A549 treated with dexamethasone at 1 μM for 4 hours (cell line): ENCODE measurements at places on chromosomes 6 and 20. TPM values are rescaled to one million over a fixed set of nuclear protein-coding genes. Genes with fewer than 3 reads are reported as not detected.

Gene GRM4
- total RNA-seq: 0.08 to 0.16 TPM (median 0.11 TPM) in 5 replicates

Gene LIN28B
- total RNA-seq: 1.2 to 1.7 TPM (median 1.4 TPM) in 5 replicates

Gene ID4
- total RNA-seq: 0.61 to 1.0 TPM (median 0.80 TPM) in 5 replicates

Gene ANGPT4
- 0.02 to 0.04 TPM (median 0.03 TPM) in 4 of 5 replicates, not detected in the other for total RNA-seq

Gene KHDC1L
- total RNA-seq: 0.25 to 0.41 TPM (median 0.28 TPM) in 3 of 5 replicates, not detected in the others
